NCI-H69 (cell line): ENCODE measurements at places on chromosomes 11 and 22.

DNA sequence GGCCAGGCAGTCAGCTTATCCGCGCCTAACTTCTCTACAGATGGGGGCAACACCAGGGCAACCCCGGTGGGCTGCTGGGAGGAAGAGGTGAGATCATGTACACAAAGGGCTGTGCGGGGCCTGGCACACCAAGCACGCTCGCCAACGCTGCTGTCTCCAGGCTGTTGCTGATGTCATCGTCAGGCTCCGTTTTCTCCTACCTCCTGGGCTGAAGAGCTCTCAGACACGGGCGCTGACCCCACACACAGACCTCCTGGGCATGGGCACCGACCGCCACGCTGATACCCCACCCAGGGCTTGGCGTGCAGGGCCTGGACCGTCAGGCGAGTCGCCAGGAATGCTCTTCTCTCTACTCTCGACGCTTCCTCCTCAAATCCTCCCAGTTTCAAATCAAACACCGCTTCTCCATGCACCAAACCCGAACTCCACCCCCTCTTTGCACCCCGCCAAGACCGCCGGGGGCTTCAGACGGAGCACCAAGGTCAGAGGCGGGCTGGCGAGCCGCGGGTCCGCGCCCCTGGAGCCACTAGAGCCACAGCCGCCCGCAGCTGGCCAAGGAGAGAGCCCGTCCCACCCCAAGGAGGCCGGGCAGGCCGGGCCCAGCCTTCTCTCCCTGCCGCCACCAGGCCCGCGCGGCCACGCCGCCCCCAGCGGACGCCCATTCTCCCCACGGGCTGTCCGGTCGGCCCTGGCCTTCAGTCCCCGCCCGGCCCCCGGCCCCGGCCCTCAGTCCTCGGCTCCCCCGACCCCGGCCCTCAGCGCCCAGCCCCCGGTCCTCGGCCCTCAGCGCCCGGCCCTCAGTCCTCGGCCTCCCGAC lies 772 bp downstream of the SBF1 start:
- DNase-seq = peak; percentile 49

- no peak for DNase-seq
Measured at GRCh38 chr22:30074994-30075393, 5.3 kb upstream of the HORMAD2 start.

DNA sequence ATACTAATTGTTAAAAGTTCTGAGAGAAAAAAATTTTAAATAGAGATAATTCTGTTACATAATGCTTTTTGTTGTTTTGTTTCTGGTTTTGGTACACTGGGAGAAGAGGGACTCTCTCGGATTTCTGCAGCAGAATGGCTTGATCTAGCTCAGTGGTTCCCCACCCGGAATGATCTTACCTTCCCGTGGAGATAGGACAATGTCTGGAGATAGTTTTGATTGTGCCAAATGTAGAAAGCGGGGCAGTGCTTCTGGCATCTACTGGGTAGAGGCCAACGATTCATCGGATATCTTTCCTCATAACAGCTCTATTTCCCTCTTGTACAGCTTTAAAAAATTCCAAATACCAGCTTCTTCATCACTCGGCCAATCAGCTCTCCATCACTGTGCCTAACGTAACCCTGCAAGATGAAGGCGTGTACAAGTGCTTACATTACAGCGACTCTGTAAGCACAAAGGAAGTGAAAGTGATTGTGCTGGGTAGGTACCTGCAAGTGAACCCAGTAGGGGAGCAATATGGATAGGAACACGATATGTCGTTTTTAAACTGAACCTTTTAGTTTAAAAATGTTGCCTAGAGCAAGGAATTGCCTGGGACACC lies 13.2 kb downstream of the CRTAM start:
- peak; percentile 64 for DNase-seq

GRCh38 chr22:44128958-44129618 lies 51.6 kb upstream of the PARVG start:
- no peak for DNase-seq

DNA sequence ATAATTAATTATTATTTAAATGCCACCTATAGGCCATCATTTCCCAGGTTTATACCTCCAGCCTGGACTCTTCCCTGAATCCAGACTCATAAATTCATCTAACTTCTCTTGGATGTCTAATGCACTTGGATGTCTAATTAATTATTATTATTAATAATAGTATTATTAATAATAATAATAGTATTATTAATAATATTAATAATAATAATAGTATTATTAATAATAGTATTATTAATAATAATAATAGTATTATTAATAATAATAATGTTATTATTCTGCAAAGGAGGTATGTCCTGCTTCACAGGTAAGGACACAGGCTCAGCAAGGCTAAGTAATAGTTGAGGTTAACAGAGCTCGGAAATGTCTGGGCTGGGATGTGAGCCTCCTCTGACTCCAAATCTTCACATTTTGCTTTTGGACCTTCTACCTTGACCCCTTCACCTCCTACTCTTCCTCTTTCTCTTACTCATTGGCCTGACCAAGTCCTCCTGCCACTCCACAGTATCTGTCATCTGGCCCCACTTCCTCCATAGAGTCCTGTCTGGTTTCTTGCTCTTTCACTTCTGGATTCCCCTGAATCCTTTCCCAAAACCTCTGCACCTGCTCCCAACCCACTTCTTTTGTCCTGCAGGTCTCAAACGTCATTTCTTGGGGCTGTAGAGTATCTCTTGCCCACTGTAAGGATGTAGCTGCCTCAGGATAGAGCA lies 8.0 kb downstream of the RIBC2 start:
- no peak for DNase-seq

DNA sequence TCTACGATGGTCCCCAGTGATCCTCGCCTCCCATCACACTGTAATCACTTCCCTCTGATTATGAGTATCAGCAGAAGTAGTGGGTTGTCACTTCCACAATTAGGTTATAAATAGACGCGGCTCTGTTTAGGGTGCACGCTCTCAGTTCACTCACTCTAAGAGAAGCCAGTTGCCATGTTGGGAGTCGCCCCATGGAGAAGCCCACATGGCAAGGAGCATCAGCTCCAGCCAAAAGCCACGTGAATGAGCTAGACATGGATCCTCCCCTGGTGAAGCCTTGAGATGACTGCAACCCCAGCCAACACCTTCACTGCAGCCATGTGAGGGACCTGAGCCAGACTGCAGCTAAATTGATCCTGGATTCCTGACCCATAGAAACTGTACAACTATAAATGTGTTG lies 26.4 kb upstream of the MYOD1 start:
- no peak for DNase-seq
